ENCODE measurements at places on chromosomes 1 and 21. TPM values are rescaled to one million over a fixed set of nuclear protein-coding genes. Genes with fewer than 3 reads are reported as not detected.

- no peak for DNase-seq
These were observed 264.1 kb downstream of the FOXD2 start for GRCh38 chr1:47701741-47702515.

DHDDS gene
- polyA plus RNA-seq: 20.3 TPM

IGSF9 gene
- 8.3 TPM for polyA plus RNA-seq

DNA sequence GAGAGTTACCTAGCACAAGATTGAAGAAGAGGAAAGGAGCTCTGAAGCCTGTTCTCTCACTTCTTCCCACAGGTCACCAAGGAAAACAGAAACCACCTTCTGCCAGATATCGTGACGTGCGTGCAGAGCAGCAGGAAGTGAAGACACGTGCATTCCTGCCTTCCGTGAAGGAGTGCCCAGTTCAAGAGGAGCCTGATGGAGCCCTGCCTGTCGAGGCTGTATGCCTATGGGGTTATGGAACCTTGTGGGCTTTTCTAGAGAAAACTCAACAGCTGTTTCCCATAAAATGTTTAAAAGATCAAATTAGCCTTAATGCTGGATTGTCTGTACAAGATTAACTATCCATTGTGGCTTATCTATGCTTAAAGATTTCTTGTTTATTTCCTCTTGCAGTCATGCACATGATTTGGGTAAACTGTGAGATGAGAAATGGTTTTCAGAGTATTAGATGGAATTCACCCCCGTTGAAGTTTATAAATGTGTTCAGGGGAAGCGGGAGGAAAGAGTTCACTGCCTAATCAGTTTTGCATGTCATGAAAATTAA lies 27.8 kb downstream of the NTPCR start:
- no peak for DNase-seq

- DNase-seq: no peak
These were observed 143.8 kb downstream of the SDCCAG8 start for GRCh38 chr1:243399561-243400155.

PLA2G4A gene
- 3.4 TPM for polyA plus RNA-seq

SPRR2E gene
- not detected for polyA plus RNA-seq

NEK2 gene
- polyA plus RNA-seq: 9.5 TPM

GRCh38 chr1:94539496-94539895 lies 2.1 kb downstream of the F3 start:
- DNase-seq: no peak

GRCh38 chr1:165371588-165372225 lies 15.2 kb upstream of the LMX1A start:
- no peak for DNase-seq

ATP6V1G3 gene
- polyA plus RNA-seq: not detected

ICOSLG gene
- 6.3 TPM for polyA plus RNA-seq

TRIM58 gene
- 6.0 TPM for polyA plus RNA-seq

EPHB2 gene
- 22.8 TPM for polyA plus RNA-seq

DNA sequence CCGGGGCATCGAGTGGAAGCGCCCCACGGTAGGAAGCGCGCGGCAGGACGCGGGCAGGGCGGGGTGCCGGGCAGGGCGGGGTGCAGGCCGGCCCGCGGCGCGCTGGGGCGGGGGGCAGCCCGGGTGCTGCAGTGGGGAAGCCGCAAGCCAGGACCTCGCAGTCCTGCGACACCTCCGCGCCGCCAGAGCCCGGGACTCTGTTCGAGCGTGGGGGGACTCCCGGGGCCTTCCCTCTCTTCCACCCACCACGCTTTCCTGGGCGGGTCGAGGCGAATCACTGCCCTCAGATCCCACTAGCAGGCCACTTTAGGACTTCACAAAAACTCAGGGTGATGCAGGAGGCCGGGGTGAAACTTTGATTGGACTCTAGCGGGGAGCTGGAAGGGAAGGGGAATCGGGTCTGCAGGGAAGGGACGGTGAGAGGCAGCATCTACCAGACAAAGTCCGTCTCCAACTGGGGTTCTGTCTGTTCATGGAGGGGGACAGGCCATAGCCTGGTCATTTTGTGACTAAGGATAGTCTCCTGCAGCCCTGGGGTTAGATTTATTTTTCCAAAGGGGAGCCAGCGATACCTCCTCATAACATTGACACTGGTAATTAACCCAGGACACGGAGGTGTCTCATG lies 623 bp downstream of the CAPN2 start:
- peak; percentile 80 for DNase-seq

ERICH3 gene
- 0.07 TPM for polyA plus RNA-seq
